ENCODE measurements at places on chromosomes 1 and 21. TPM values are rescaled to one million over a fixed set of nuclear protein-coding genes. Genes with fewer than 3 reads are reported as not detected.

DNA sequence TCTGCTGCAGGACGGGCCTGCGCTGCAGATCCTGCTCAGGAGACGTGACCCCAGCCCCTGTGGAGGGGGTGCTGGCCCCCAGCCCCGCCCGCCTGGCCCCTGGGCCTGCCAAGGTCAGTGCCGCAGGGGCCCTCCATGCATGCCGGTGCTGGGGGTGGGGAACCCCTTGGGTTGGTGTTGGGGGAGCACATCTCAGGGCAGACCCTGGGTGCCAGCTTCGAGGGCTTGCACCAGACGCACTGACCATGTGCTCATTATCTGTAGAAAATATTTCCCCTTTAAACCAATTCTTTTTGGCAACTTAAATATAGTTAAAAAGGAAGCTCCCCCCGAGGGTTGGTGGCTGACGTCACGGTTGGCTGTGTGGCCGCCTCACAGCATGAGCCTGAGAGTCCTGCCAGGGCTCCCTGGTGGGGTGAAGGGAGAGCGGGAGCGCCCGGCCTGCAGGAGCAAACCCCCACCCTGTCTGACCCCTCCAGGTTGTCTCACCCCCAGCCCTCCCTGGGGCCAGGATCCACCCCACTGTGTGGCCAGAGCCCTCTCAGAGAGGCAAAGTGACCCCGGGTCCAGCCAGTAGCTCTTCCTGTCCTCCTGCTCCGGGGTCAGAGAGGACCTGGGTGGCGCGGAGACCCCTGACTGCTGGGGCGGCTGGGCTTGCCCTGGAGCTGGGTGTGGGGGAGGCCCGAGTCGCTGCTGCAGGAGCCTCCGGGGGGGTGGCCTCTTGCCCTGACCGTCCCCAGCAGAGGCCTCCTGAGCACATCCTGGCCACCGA lies 5.3 kb upstream of the PFKL start:
- peak; percentile 42 for DNase-seq

- no peak for DNase-seq
Observed at GRCh38 chr1:209589863-209590262, 6.3 kb downstream of the CAMK1G start.

- no peak for DNase-seq
Observed at GRCh38 chr1:220734571-220735326, 13.4 kb upstream of the MTARC2 start.

SPATA6 gene
- total RNA-seq, result 41.8 TPM

- no peak for DNase-seq
Observed at GRCh38 chr1:29878501-29878900, 642.2 kb downstream of the PTPRU start.

SOX13 gene
- 52.0 TPM for total RNA-seq

ADGRL2 gene
- 72.4 TPM for total RNA-seq

DNA sequence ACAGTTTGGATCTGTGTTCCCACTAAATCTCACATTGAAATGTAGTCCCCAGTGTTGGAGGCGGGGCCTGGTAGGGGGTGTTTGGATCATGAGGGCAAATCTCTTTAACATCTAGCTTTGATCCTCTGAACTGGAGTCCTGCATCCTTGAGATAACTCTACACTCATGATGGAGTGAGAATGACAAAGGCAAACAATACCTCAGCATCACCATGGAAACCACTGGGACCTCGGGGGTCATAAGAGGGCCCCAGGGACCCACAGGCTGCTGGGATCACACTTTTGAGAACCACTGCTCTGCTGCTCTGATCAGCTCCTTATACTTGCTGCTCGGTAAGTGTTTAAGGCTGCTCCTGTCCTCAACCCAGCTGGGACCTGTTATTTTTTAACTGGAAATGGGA lies 13.4 kb upstream of the OBSCN start:
- no peak for DNase-seq

DNA sequence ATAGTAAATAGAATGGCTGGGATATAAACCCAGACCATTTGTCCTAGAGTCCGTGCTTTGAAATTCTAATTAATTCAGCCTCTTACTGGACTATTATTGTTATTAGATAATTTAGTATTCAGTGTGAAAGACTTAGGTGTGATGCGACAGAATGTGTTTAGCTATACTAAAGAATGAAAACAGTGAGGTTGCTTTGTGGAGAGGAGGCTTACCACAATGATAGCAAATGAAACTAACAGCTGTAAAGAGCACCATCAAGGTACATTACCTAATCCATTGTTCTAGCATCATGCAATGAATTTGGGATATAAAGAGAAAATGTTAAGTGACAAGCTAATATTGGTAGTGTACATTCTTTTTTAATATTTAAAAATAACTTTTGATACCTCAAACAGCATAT lies 911.1 kb downstream of the KCNT2 start:
- DNase-seq, result no peak

DNA sequence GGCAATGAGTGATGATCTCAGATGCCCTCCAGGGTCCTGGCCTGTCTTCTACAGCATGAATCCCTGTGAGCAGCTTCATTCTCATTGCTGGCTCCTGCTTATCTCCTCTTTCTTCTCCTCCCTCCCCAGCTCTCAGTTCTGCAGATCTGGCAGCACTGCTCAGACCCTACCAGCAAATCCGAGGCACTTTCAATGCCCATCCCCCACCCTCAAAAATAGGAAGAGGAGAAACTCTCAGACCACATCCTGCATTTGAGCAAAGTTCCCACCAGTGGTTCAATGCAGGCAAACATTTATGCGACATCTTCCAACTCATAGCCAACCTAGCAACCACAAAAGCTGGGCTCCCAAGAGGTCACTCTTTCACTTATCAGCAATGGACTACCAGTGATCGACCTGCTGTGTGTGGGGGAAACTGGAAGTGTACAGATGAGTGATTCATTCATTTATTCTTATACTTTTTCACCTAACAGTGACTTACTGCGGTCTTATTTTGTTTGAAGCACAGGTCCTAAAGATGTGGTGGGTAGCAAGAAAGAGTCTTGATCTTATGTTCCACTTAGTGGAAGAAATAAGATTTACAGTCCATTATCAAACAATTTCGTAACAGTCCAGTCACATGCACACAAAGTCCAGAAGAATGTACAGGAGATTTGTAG lies 5.8 kb upstream of the CHI3L2 start:
- DNase-seq, result no peak

DNA sequence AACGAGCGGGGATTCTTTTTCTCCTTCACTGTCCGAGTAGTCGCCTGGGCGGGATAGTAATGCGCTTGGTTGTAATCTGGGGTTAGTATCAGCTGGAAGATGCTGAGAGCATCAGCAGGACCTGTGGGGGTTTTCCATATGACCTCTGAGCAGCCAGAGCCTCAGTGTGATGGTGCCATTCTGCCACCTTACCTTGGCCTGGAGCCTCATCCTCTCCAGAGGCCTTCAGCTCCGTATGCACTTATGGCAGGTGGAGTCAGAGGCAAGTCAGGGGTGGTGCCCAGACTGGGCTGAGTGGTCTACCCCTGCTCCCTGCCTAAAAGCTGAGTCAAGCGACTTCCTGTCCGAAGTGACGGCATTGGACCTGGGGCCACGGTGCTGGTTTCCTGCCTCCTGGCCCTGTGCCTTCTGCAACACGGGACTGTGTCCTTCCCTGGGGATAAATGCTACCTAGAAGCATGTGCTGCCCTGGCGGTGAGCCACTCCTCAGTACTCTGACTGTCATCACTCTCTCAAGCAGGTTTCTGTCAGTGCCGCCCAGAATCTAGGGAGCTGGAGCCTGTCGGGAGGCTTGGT lies 24.7 kb downstream of the TENT5C start:
- no peak for DNase-seq

DNA sequence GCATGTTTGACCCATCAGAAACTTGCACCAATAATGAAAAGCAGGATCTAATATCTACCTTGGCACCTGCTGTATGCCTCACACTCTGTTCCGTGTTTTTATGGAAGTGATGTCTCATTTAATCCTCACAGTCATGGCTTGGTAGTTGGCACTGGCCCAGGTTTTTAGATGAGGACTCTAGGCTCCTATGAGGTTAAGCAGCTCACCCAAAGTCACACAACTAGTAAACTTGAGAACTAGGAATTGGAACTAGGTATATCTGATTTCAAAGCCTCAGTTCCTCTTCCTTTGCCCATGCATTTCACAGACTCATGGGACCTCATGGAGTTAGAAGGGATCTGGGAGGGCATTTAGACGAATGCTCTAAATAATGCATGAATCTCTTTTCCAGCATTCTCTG lies 21.3 kb upstream of the TARBP1 start:
- no peak for DNase-seq

- DNase-seq, result no peak
Observed at GRCh38 chr1:8455700-8456307, 137.9 kb downstream of the SLC45A1 start.

GRCh38 chr1:33905241-33905640 lies 41.4 kb downstream of the HMGB4 start:
- no peak for DNase-seq

- DNase-seq, result no peak
Observed at GRCh38 chr1:167454304-167454893, 63.9 kb downstream of the CD247 start.

- no peak for DNase-seq
Observed at GRCh38 chr1:77590651-77591050, 91.8 kb downstream of the ZZZ3 start.

CSF3R gene
- 258 TPM for total RNA-seq

- no peak for DNase-seq
Observed at GRCh38 chr21:42850866-42851391, 28.4 kb downstream of the WDR4 start.

- DNase-seq, result no peak
Observed at GRCh38 chr21:17513214-17514123, 626 bp downstream of the CXADR start.

- no peak for DNase-seq
Observed at GRCh38 chr1:25897754-25898153, 8.5 kb downstream of the STMN1 start.

- DNase-seq, result peak; percentile 81
Observed at GRCh38 chr1:25232866-25233784, 823 bp upstream of the SYF2 start.

GBP1 gene
- 19.2 TPM for total RNA-seq

GRCh38 chr21:15252431-15252830 lies 187.6 kb upstream of the NRIP1 start:
- DNase-seq, result no peak

- no peak for DNase-seq
Observed at GRCh38 chr21:32256873-32257620, 21.8 kb downstream of the MIS18A start.

- DNase-seq, result no peak
Observed at GRCh38 chr1:200245473-200245872, 164.4 kb downstream of the ZNF281 start.

DNA sequence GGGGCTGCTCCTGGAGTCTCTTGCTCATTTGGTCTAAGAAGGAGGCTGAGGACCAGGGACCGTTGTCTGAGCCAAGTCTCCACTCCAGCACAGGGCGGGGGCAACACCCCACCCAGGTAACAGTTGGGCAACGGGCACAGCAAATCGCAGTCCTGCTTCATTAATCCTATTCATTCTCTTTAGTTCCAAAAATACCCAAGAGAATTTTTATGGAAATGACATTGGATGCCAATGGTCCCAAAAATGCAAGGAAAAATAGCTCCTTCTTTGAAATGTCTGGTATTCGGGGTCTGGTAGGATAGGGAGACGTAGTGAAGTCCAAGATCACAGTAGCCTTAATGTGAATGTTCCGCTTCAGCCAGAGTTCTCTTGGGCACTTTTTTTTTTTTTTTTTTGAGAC lies 74.0 kb downstream of the ATP5PO start:
- DNase-seq, result no peak

AMY1C gene
- total RNA-seq, result not detected

DNA sequence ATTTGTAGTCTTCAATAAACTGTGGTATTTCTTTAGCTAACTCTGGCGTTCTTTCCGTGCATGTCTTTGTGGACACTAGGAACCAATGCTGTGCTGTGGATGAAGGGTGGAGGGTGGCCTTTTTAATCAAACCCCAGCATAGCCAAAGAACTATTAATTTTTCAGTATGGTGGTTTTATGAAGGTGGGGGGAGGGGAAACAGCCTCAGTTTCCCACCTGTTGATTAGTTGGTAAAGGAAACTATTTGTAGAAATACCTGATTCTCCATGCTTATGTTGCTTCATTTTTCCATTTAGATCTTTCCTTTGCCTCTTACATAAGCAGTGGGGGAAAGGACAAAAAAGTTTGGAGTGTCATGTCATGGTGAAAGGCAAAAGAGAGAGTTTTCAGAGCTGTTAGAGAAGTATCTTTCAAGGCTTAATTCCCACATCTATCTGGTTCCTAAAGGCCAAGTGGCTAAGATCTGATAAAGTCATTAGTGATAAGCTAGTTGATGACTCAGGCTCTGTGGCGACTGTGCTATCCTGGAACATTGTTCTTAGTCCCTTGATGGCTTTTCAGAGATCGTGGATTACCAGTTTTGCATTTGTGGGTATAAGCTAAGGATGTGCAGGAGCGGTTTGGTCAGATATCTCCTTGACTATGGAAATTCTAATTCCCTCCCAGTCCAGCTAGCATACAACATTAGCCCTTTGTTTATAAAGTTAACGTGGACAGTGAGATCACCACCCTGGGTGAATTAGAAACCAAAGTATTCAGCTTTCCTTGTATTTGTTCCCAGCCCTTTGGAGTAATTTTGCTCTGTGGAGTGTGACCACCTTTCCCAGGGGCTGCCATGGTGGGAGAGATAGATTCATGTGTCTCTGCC lies 8.7 kb upstream of the HAX1 start:
- DNase-seq, result no peak

DNA sequence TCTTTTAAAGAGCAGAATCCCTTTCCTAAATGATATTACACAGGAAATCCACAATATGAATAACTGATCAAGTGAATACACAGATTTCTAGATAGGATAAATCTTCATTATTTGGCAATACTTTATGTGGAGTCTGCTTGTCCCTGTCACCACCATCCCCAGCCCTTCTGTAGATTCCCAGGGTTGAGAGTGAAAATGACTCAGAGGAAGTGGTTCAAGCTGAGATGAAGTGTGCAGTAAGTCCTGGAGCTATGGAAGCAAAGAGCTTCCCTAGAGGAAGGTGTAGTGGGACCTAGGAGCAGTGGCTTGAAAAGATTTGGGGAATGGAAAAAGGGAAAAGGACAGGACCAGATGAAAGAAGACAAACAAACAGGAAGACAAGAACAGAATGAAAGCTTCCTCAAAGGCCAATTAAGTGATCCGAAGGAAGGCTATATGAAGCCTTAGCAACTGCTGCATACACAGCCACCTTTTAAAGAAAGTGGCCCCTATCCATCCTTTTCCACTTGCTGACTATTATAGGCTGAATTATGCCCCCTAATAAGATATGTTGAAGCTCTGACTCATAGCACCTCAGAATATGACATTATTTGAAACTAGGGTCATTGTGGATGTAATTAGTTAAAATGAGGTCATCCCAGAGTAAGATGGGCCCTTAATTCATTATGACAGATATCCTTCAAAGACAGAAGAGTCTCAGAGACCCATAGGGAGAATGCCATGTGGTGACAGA lies 96.5 kb upstream of the CAMK1G start:
- no peak for DNase-seq

CRNN gene
- total RNA-seq, result not detected

DNA sequence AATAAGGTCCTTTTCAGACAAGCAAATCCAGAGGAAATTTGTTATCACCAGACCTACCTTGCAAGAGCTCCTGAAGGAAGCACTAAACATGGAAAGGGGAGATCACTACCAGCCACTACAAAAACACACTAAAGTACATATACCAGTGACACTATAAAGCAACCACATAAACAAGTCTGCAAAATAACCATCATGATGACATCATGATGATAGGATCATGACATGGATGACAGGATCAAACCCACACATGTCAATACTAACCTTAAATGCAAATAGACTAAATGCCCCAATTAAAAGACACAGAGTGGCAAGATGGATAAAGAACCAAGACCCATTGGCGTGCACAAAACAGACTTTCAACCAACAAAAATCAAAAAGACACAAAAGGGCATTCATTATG lies 688.8 kb upstream of the NR5A2 start:
- no peak for DNase-seq

- no peak for DNase-seq
Observed at GRCh38 chr1:25985171-25985570, 12.7 kb downstream of the PAFAH2 start.

CCDC190 gene
- not detected for total RNA-seq

All from omental fat pad (tissue), 4 donors.